Uterus (tissue), 4 donors: ENCODE measurements at places on chromosomes 13 and 19. TPM values are rescaled to one million over a fixed set of nuclear protein-coding genes. Genes with fewer than 3 reads are reported as not detected.

DNA sequence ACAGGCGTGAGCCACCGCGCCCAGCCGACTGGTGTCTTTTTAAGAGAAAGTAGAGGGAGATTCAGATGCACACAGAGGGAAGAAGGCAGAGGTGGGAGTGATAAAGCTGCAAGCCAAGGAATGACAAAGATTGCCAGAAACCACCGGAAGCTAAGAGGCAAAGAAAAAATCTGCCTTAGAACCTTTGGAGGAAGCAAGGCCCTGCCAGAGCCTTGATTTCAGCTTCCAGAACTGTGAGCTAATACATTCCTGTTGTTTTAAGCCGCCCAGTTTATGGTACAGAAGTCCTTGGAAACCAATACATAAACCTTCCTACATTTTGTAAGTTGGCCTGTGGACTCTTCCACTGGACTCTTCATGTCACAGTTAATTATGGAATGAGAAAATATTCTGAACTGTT is 71.7 kb upstream of the SOX21 start:
- no peak for DNase-seq

DNA sequence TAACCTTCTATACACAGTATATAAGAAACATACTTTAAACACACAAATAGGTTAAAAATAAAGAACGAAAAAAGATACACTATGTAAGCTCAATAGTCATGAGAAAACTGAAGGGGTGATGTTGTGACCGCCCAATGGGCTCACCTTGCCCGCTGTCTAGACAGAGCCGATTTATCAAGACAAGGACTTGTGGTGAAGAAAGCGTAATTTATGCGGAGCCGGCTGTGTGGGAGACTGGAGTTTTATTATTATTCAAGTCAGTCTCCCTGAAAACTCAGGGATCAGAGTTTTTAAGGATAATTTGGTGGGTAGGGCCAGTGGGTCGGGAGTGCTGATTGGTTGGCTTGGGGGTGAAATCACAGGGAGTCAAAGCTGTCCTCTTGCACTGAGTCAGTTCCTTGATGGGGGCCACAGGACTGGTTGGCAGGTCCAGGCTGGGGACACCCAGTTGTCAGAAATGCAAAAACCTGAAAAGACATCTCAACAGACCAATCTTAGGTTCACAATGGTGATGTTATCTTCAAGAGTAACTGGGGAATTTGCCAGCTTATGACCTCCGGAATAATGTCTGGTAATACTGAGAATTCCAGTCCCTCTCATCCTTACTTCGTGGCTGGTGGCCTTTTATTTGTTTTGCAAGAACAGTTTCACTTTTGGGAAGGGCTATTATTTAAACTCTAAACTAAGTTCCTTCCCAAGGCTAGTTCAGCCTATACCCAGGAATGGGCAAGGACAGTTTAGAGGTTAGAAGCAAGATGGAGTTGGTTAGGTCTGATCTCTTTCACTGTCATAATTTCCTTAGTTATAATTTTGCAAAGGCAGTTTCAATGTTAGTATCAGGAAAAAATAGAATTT is 96.6 kb downstream of the UBL3 start:
- no peak for DNase-seq

DNA sequence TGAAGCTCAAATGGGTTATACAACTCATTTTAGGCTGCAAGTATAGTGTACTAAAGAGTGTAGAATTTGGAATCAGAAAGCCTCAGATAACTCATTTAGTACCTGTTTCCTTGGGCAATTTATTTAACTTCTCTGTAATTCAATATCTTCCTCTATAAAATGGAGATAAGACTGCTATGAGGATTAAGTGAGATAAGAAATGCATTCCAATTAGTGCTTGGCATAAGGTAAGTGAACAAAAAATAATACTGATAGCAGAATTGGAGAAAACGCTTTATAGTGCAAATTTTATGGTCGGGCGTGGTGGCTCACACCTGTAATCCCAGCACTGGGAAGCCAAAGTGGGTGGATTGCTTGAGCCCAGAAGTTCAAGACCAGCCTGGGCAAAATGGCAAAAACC is 25.0 kb downstream of the DACH1 start:
- no peak for DNase-seq

DNA sequence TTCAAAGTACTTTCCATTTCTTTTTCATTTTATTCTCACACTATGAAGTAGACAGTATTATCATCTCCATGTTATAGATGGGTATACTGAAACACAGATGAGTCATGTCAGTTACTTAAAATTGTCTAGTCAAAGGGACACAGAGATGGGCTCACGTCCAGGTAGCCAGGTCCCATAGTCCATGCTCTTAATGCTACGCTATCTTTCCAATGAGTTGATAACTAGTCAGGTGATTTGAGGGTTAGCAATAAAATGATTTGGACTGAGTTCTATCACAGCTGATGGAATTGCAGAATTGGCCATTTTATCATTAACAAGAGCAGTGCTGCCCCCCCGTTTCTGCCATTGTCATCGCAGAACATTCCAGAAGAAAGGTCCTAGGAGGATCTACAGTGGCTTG is 318.9 kb downstream of the DLEU7 start:
- no peak for DNase-seq

DNA sequence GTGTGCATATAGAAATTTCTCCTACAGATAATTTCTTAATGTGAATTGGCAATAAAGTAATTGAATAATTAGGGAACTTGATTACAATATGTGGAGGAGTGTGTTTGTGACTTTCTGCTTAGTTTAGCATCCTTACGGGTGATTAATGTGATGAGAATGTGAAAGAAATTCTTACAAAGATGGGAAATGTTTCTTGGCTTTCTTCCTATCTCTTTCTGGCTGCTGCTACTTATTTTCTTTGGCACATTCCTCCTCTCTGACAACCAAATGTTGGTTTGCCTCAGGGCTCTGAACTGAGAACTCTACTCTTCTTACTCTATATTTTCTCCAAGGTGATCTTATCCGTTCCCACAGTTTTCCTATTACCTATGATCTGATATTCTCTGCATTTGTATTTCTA is 300.1 kb downstream of the TBC1D4 start:
- DNase-seq, result no peak

DNA sequence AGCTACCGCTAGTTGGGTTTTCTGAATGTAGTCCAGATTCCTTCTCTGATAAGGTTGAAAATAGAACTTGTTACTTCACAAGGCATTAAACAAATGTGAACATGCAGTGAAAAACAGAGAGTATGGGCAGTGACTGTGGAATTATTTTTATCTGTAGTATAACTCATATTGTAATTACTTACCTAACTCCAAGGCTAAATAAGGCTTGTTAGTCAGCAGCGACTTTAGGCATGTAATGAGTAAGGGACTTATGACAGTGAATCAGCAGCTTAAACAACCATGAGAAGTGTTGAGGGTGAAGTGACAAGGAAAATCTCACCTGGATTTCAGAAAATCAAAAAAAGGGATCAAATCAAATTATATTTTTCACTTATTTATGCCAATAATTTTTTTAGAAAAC is 1719.5 kb upstream of the MIR17HG start:
- no peak for DNase-seq

GRCh38 chr19:42420055-42420544 is 7.1 kb downstream of the LIPE start:
- no peak for DNase-seq

DNA sequence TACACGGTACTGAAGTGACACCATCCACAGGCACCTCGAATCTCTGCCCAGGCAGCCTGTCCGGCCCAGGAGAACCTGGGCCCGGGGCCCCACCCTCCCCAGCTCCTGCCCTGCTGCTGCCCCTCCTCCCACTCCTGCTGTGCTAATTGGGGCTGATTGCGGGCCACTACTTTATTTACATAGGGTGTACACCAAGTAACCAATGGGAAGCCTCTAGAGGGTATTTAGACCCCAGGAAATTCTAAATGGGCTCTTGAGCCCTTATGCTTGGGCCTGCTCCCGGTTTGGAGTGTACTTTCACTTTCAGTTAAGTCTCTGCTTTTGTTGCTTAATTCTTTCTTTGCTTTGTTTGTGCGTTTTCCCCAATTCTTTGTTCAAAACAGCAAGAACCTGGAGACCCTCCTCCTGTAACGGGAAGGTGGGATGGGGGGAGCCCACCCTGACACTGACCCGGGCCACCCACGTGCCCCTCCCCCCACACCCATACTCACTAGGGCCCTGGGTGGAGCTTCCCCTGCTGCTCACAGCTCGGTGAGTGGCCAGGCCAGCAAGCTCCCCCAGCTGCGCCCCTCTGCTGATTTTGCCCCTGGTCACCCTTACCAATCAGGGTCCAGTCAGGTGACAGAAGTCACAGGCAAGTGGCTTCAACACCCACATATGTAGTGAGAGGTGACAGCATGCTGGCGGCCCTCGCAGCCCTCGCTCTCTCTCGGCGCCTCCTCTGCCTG is 9.4 kb downstream of the SCGB2B2 start:
- DNase-seq, result no peak

DNA sequence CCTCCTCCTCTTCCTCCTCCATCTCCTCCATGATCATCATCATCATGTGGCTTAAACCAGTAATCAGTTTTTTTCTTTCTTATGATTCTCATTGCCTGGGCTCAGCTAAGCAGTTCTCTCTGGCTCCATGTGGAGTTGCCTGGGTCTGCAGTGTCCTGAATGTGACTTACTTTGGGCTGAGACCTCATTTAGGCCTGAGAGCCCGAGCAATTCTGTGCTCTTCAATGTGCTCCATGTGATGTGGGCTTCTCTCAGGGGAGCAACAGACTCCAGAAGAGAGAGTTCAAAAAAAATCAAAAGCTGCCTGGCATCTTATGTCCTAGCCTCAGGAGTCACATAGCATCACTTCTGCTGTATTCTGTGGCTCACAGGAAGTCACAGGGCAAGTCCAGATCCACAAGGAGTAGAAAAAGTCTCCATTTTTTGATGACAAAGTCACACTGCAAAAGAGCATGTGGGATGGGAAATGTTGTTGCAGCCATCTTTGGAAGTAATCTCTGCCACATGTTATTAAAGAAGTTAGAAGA is 128.7 kb downstream of the MAB21L1 start:
- DNase-seq, result no peak

GRCh38 chr13:76378767-76379166 is 507.4 kb downstream of the KCTD12 start:
- no peak for DNase-seq

- no peak for DNase-seq
These were observed 10.0 kb downstream of the SYMPK start for GRCh38 chr19:45852983-45853382.

DNA sequence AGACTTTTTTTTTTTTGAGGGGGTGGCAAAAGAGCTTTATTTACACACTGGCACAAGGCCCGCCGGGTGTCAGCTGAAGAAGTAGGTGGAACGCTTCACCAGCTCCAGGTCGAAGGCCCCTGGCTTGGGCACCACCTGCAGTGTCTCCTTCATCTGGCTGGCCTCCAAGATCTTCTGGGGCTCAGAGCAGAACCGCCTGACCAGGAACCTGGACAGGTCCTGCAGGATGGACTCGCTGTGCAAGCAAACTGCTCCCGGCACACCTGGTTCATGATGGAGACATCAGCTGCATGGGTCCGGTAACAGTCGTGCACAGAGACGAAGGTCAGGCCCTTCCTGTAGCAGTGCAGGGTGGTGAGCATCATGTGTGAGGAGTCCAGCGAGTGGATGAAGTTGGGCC is 4.4 kb upstream of the CYP4F2 start:
- DNase-seq, result no peak

GRCh38 chr19:13001502-13002165 is 6.4 kb downstream of the NFIX start:
- no peak for DNase-seq

- no peak for DNase-seq
These were observed 1.1 kb downstream of the PTGER1 start for GRCh38 chr19:14473978-14474578.

- no peak for DNase-seq
These were observed 1047.9 kb upstream of the SLC10A2 start for GRCh38 chr13:104114101-104114500.

DNA sequence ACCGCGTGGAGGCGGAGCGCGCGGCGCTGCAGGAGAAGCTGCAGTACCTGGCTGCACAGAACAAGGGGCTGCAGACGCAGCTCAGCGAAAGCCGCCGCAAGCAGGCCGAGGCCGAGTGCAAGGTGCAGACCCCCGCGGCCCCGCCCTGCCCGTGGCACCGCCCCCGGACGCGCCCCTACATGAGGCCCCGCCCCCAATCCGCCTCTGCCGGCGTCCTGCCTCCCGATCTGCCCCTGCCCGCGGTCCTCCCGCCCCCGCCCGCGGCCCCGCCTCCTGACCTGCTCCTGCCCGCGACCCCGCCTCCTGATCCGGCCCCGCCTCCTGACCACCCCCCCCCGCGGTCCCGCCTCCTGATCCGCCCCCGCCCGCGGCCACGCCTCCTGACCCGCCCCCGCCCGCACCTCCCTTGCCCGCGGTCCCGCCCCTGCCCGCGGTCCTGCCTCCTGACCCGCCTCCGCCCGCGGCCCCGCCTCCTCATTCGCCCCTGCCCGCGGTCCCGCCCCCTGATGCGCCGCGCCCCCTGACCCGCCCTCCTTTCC is 11.7 kb downstream of the PRR36 start:
- no peak for DNase-seq

GRCh38 chr13:73991384-73991783 is 142.8 kb downstream of the KLF12 start:
- no peak for DNase-seq

DNA sequence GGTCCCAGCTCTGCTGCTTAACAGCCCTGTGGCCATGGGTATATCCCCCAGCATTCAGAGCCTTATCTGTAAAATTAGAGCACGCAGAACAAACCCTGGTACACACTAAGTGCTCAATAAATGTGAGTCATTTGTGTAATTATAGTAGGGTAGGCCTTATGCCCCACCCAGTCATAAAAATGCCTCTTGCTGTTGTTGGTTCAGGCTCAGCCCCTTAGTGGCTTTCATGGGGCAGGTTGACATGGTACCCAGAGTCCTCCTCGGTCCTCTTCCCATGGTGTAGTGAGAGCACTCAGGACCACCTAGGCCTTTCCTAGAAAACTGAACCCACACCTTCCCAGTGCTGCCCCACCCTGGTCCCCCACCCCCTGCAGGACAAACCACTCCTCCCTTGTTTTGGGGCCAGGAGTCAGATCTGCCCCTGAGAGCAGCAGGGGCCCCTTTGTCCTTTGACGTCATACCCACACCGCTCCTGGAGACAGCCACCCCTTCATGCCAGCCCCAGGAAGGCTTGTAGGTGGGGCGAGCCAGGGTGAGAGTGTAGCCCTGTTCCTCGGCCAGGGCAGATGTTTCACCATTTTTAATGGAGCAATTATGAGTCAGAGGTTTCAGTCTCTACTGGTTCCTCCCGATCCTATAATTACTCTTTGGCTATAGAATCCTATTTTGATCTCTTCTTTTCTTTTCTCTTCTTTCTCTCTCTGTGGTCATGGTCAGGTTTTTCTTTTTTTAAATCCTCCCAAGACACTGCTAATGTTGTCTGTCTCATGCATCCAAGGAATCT is 36.8 kb downstream of the ACTN4 start:
- peak; percentile 88 for DNase-seq

Gene GPC6
- 9.7 TPM for total RNA-seq

Gene EMC10
- 121 TPM for total RNA-seq

Gene KLC3
- not detected for total RNA-seq

Gene BEST2
- 0.14 TPM for total RNA-seq

Gene C13orf42
- total RNA-seq, result not detected
